Esophagus muscularis mucosa (tissue), 4 donors: ENCODE measurements at places on chromosomes 12 and 14. TPM values are rescaled to one million over a fixed set of nuclear protein-coding genes. Genes with fewer than 3 reads are reported as not detected.

DNA sequence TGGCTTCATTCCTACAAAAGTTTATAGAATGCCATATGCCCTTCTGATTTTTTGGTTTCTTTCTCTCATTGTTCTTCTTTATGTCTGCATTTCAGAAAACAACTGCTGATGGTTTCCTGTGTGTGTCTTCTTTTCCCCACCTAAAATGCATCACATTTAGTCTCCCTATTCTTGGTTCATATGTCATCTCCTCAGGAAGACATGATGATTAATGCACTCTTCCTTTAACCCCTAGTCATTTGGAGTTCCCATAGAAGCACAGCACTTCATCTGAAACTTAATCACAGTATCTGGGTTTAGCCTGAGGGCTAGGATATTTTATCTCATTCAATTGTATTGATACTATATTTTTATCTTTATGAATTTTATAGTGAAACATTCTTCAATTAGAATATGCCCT lies 21.5 kb downstream of the GNPNAT1 start:
- no peak for DNase-seq
- no peak overlapping the region for H3K4me3 ChIP-seq
- no peak overlapping the region for H3K27ac ChIP-seq

DNA sequence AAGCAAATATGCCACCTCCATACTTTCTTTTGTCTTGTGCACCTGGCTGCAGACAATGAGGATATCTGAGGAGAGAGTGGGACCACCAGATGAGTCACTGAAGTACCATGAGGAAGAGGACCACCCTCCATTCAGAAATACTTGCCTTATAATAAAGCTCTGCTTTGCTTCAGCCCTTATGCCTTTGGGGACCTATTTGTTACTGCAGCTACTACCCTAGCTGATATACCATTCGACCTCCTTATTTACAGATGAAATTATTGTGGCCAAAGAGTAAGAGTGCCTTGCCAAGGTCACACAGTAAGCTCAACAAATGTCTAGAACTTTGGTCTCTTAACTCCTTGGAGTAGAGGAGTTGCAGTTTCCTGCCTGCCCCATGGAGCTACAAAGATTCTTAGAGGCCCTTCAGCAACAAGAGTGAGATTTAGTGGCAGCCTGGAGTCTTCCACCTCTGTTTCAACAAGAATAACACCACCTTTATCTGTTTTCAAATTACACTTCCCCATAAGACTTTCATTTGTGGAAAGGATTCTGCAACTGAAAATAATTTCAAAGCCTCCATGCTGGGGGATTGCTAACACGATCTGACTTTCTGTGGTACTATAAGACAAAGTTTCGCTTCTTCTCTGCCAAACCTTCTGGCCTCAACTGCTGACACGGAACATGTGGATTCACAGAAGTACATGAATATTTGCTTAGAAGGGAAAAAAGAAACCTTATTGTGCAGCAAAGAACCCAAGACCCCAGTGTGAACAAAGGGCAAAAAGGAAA lies 3.6 kb downstream of the CMKLR1 start:
- H3K27ac ChIP-seq: no peak overlapping the region
- no peaks in the 10 kb centered on the region for H3K27me3 ChIP-seq
- H3K4me3 ChIP-seq: no peak overlapping the region
- H3K4me1 ChIP-seq: peaks cover 33% of the 10 kb centered on the region
- H3K36me3 ChIP-seq: no peaks in the 10 kb centered on the region

DNA sequence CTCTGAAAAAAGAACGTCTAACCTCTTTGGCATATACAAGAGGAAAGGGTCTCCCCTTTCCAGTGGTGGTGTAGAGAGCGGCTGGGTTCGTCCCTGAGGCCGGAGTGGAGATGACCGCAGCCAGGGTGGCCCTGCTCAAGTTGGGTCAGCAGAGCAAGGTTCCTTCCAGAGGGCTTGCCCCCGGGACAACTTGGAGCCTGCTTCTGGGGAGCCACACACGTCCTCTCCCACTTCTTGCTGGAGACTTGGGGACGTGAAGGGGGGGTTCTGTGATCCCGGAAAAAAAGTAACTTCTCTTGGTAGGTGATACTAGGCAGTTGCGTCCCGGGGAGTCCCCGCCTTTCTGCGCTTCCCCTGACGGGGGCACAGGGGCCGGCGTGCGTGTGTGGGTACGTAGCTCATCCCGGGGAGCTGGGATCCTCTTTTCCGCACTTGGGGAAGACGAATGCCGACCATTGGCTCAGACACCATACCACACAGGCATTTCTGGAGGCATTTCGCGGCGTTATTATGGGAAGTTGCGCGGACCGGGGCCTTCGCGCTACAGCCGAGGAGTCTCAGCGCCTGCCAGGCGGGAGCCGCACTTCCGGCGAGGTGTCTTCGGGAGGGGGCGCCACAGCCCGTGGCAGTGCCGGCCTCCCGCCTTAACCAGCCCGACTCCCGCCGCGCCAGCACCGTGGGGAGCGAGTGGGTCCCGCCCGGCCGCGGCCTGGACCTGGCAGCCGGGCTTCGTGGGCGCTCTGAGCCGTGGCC lies 14.8 kb upstream of the PAX9 start:
- DNase-seq: peak; percentile 91
- peak overlapping the region; percentile 57 for H3K4me3 ChIP-seq
- H3K27ac ChIP-seq: no peak overlapping the region
- peaks cover 44% of the 10 kb centered on the region for H3K27me3 ChIP-seq
- no peaks in the 10 kb centered on the region for H3K36me3 ChIP-seq
- H3K4me1 ChIP-seq: peaks cover 19% of the 10 kb centered on the region

DNA sequence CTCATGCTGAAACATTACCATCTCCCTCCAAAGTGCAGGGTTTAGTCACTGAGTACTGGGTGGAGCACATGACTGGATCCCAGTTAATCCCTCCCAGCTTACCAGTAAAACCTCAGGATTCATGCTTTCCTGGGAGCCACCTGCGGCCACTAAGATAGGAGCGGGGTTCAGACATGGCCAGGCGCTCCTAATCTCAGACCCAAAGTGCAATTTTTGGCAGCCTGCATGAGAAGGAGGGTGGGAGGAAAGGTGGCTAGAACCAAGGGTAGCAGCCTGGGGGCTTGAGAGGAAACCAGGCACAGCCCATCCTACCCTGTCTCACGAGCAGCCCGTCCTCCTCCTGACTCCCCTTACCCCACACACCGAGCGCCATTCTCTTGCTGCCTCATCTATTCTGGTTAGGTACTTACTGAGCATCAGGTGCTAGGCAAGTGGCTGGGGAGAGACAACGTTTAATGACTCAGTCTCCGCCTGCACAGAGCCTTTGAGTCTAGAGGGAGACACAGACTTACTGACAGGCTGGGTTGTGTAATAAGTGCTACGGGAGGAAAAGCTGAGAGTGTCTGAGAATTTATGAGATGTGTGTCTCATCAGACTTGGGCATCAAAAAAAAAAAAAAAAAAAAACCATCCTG lies 9.9 kb downstream of the GPRC5A start:
- peaks cover 7% of the 10 kb centered on the region for H3K4me1 ChIP-seq
- H3K36me3 ChIP-seq: no peaks in the 10 kb centered on the region
- no peaks in the 10 kb centered on the region for H3K27me3 ChIP-seq
- H3K27ac ChIP-seq: peak overlapping the region; percentile 76

- peaks cover 13% of the 10 kb centered on the region for H3K4me1 ChIP-seq
- DNase-seq: no peak
- no peaks in the 10 kb centered on the region for H3K36me3 ChIP-seq
- no peak overlapping the region for H3K4me3 ChIP-seq
Measured at GRCh38 chr14:57161583-57162234, 107.0 kb downstream of the EXOC5 start.

DNA sequence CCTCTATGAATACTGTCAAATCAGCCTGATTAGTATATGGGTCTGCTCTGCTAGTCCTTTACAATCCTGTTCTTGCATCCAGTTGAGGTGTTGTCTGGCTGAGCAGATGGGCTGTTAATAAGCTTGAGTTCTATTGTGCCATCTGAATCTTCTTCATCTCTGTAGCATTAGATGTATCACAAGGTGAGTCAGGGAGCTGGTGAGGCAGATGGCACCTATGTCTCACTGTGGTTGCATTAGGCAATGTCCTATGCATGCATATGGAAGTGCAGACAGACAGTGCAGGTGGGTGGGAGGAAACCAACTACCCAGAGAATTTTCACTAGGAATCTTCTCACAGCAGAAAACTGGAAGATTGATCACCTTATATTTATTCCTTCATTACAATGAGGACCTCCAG lies 165.7 kb upstream of the STXBP6 start:
- no peak for DNase-seq
- no peak overlapping the region for H3K27ac ChIP-seq
- H3K36me3 ChIP-seq: no peaks in the 10 kb centered on the region
- H3K27me3 ChIP-seq: no peaks in the 10 kb centered on the region

FBXO21 gene
- total RNA-seq: 62.6 TPM

- no peak overlapping the region for H3K4me3 ChIP-seq
- peaks cover 3% of the 10 kb centered on the region for H3K4me1 ChIP-seq
- H3K27me3 ChIP-seq: no peaks in the 10 kb centered on the region
- no peaks in the 10 kb centered on the region for H3K36me3 ChIP-seq
- H3K27ac ChIP-seq: no peak overlapping the region
Measured at GRCh38 chr12:108295641-108296040, 43.5 kb downstream of the CMKLR1 start.
